ENCODE measurements at places on chromosomes 5 and 9.

DNA sequence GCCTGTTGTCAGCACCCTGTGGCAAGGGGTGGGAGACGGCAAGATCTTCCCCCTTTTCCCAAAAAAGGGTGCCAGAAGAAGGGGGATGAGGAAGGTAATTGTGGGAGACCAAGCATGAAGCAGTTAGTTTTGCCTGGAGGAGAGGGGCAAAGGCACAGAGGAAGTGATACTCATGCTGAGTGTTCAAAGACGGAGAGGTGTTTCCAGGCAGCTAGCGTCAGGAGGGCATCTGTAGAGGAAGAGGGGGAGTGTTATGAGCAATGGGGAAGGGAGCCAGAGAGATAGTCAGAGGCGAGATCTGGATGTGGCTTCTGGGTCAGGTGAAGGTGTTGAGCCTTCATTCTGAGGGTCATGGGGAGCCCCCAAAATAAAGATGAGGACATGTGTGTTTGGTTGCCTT, 26.9 kb upstream of the ADAM19 start:
- DNase-seq: no peak

- DNase-seq: peak; percentile 5
These were observed 246.0 kb upstream of the NUDT12 start for GRCh38 chr5:103808464-103809106.

DNA sequence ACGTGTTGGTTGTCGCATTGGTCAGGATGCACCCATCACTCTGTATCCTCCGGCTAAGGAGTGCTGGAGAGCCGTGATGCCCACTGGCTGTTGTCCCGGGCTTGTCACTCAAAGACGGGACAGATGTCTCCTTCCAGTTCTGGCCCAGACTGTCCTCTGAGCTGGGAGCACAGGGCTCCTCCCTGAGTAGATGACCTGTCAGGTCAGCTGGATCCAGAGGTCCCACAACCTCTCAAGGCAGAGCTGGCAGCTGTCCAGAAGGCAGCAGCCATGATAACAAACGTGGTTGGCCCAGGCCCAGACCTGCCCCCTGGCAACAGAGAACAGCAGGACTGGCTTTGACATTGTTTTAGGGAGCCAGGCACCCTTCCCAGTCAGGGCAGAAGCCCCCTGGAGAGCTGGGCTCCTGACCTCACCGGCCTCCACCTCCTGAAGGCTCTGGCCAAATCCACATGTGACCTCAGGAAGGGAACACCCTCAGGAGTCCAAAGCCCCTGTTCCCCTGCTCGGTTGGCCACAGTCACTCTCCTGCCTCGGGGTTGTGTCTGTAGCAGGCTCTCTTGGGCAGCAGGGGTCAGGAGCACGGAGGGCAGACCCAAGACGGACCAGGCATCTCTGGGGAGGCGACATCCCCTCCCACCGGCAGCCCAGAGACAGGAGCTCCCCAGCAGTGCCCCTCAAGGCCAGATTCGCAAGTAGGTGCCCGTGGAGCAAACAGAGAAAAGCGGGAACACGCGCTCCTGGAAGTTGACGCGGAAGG, 10.3 kb downstream of the TRIM7 start:
- no peak for DNase-seq

- DNase-seq: no peak
These were observed 19.9 kb upstream of the ERAP2 start for GRCh38 chr5:96856371-96856770.

- DNase-seq: no peak
These were observed 72.3 kb downstream of the STK32A start for GRCh38 chr5:147307170-147307569.

DNA sequence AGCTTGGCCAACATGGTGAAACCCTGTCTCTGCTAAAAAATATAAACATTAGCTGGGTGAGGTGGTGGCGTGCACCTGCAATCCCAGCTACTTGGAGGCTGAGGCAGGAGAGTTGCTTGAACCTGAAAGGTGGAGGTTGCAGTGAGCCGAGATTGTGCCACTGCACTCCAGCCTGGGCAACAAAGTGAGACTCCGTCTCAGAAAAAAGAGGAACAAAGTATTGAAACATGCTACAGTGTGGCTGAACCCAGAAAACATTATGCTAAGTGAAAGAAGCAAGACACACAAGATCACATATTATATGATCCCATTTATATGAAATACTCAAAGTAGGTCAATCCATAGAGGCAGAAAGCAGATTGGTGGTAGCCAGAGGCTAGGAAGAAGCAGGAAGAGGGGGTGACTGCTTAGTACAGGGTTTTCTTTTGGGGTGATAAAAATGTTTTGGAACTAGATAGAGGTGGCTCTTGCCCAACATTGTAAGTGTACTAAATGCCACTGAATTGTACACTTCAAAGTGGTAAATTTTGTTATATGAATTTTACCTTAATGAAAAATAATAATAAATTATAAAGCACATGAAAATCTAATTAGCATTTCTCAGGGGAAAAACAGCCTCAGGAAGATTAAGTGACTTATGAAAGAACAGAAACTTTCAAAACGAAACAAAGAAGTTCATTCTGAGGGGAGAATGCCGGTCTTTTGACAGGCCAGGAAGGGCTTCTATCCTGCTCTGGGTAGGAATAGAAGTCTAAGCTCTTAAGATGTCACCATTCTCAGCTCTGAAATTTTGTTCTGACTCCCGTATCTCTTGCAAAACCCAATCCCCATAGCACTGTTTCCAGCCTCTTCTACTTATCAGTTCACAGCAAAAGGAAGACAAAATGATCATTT, 161.1 kb upstream of the TBCA start:
- peak; percentile 53 for DNase-seq

GRCh38 chr9:98706651-98707165, 2.0 kb downstream of the GABBR2 start:
- DNase-seq: no peak

GRCh38 chr9:2466703-2467102, 154.9 kb upstream of the VLDLR start:
- no peak for DNase-seq

- DNase-seq: no peak
These were observed 14.0 kb upstream of the MLANA start for GRCh38 chr9:5876711-5877110.

All from common myeloid progenitor, CD34-positive (primary cell).